ENCODE measurements at places on chromosomes 4 and X.

GRCh38 chr4:189202182-189202868 is 738.3 kb upstream of the FRG1 start:
- peak; percentile 4 for DNase-seq

DNA sequence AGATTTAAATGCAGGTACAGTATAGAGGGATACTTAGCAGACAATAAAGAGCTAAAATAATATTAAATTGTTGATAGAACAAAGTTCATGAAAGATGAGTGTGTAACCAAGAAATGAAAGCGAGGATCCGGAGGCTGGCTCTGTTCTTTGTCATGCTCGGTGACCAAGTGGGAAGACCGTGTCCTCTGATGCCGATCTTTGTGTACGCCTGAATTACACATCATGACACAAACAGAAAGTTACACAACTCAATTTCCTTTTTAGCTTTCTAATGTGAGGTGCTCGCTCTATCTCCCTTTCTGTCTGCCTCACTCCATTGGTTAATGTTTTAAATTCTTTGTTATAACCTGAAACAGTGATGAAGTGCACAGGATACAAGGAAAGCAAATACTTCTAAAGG is 114.8 kb upstream of the NEIL3 start:
- DNase-seq: no peak

GRCh38 chr4:53767482-53767881 is 176.2 kb upstream of the LNX1 start:
- DNase-seq: no peak

GRCh38 chrX:1511829-1512228 is 25.2 kb downstream of the P2RY8 start:
- DNase-seq: no peak

GRCh38 chrX:154429711-154430110 is 1.2 kb downstream of the ATP6AP1 start:
- DNase-seq: no peak

GRCh38 chr4:154421618-154422017 is 70.0 kb downstream of the DCHS2 start:
- no peak for DNase-seq

DNA sequence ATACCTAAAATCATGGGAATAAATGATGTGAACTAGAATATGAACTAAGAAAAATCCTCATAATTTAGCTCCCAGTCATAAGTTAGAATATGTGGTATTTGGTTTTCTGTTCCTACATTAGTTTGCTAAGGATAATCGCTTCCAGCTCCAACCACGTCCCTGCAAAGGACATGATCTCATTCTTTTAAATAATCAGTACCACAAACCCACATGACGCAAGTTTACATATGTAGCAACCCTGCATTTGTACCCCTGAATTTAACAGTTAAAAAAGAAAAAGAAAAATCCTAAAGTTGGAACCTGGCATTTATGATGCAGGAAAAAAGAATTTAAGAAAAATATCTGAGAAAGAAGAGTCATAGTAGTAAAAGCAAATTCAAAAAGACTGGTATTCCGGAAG is 13.3 kb downstream of the UBA6 start:
- DNase-seq: no peak

- no peak for DNase-seq
These were observed 42.5 kb upstream of the BBS12 start for GRCh38 chr4:122689972-122690371.

DNA sequence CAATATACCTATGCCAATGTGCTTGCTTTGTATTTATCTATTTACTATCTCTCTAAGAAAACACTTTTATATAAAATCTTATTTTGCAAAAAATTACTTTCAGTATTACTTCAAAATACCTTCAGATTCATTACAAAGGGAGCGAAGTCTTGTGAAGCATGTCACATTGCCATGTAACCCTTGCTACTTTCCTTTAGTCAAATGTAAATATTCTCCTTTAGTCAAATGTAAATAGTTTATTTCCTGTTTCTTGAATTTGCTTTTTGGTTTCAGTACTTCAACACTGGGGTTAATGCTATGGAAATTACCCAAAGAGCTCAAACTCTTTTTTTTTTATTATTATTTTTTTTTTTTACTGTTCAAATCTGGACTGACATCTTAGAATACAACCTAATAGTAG is 383.3 kb downstream of the GRXCR1 start:
- DNase-seq: no peak
